Activated CD4-positive, alpha-beta T cell treated with anti-CD3 and anti-CD28 coated beads, Interleukin-2, amount 50 U/mL, for 4 hours (primary cell): ENCODE measurements at places on chromosomes 12 and 14.

DNA sequence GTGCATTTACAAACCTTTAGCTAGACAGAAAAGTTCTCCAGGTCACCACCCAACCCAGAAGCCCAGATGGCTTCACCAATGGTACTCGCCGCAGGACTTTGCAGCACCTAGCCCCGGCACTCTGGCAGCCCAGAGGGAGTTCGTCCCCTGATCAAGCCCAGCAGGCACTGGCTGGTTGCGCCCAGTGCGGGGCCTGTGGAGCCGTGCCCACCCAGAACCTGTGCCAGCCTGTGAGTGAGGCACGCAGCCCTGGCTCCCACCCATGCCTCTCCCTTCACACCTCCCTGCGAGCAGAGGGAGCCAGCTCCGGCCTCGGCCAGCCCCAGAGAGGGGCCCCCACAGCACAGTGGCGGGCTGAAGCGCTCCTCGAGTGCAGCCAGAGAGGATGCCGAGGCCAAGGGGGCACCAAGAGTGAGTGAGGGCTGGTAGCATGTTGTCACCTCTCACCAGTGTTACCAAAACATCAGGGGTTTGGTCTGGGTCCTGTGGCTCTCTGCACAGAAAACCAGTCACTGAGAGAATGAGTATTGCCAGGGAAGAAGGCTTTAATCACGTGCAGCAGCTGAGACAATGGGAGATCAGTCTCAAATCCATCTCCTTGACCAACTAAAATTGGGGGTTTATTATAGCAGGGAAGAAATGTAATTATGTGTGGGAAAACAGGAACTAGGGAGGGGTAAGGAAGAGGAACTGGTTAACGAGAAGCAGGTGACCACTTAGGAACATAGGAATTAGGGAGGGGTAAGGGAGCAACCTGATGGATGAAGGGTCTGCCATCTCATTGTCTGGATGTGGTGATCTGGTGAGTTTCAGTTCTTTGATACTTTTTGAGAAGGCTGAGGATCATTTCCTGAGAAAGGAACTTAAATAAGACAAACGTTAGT is 151.3 kb downstream of the NUBPL start:
- DNase-seq = no peak

- no peak for DNase-seq
Measured at GRCh38 chr14:65813760-65814384, 401.3 kb downstream of the FUT8 start.

GRCh38 chr14:46279776-46280175 is 371.8 kb downstream of the RPL10L start:
- no peak for DNase-seq

- DNase-seq = no peak
Measured at GRCh38 chr14:65958664-65959562, 527.3 kb upstream of the CCDC196 start.
